NCI-H2107 (cell line): ENCODE measurements at places on chromosomes 12 and 14.

- no peak for DNase-seq
Observed at GRCh38 chr12:56877195-56878009, 56.8 kb downstream of the SDR9C7 start.

- no peak for DNase-seq
Observed at GRCh38 chr14:76421662-76422061, 45.7 kb downstream of the ESRRB start.

- no peak for DNase-seq
Observed at GRCh38 chr12:106994579-106995220, 7.8 kb upstream of the MTERF2 start.

DNA sequence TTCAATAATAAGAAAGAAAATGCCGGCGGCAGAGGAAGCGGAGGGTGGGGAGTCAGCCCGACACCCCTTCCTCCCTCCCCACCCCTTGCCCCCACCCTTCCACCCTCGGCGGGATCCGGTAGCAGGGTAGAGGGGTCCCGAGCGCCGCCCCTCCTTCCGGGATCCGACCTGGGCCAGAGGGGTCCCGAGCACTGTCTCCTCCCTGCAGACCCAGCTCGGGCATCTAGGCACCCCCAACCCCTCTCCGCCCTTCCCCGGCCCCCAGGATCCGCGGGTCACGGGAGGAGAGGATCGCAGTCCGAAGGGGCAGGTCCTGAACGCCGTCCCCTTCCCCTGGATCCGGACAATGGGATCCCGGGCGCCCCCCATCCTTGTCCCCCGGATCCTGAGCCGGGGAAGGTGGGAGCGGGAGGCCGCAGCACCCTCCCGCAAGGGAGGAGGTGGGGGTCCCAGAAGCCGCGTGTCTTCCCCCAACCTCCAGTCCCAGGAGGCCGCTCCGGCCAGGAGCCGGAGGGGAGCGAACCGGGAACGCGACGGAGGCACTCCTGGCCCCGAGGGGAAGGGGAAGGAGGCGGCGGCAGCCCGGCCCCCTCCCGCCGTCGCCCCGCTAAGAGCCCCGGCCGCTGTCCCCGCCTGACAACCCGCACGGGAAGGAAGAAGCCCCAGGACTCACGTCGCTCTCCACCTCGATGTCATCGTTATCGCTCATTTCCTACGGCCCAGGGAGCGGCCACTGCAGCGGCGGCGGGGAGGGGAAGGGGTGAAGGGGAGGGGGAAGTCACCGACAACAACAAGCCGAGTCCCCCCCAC, 481 bp downstream of the MAX start:
- DNase-seq: no peak

DNA sequence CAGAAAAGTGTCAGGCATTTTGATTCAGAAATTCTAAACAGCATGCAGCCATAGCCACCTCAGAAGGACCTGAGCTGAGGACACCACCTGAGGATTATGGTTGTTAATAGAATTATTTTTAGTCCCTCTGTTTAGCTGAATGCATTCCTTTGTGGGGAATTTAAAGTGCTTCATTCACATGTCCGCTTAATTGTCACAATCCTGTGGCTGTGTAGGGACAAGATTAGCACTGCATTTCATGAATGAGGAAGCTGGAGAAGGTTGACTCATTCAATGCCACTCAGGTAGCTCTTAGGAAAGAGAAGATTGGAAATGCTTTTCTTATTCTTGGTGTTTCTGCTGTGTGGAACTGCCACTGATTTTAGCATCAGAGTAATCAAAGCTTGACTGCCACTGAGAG, 42.0 kb upstream of the KRR1 start:
- no peak for DNase-seq

DNA sequence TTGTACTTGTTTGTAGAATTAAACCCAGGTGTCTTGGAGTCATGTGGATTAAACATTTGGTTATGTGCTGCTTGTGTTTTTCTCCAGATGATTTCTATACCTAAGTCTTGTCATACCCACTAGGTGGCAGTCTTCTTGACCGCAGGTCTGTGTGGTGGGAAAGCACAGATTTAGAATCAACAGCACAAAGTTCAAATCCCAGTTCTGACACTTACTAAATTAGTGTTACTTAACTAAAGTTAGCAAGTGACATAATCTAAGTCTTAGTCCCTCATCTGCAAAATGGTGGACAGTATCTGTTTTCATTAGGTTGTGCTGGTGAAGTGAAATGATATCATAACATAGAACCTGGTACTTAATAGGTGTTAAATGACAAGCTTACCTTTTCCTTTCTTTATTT, 151.0 kb upstream of the ARHGAP5 start:
- no peak for DNase-seq

DNA sequence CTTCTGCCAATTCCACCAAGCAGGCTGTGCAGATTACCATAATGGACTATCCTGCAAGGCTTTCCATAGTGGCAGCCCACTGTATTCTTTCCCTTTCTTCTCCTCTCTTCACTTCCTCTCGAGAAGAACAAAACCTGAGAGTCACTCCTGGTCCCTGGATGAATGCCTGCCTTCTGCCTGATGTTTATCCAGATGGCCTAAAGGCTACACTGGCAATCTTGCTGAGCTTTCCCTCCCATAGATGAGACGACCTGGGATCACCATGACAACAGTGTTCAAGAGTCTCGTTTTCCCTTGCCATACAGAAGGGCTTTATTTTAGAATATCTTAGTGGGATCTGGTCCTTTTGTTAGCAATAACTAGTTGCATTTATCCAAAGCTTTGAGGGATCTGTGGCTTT, 142.3 kb downstream of the RTN1 start:
- DNase-seq: no peak

DNA sequence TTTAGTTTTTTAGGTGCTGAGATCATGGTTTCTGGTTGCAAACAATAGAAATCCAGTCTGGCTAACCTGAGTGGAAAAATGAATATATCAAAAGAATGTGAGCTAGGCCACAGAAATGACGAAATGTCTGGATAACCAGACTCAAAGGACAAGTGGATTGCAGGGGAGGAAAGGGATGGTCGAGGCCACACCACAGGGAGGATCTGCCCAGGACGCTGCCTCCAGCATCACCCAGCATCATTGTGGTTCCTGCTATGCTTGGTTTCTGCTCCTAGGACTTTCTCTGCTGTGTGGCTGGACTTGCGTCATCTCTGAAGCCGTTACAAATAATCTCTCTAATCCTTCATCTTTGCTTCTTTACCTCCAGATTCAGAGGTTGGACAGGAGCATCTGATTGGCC, 80.4 kb downstream of the TTC8 start:
- DNase-seq: no peak

DNA sequence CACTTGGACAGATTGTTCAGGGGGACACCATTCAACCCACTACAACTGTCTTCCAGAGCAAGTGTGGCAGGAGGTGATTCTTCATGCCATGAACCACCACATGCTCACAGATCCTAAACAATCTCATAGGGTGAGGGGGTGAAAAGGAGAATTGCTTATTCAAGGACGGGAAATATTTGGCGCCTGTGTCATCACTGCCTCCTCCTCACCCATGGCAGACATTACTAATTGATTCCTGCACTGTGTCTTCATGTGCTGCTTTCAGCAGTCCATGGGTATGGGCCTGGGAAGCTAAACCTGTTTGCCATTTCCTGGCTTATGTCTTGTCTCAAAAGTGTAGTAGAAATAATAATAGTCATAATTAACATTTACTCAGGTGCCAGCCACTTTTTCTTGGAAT, 31.3 kb downstream of the MMAB start:
- DNase-seq: no peak

GRCh38 chr12:105013892-105014291, 27.8 kb downstream of the NOPCHAP1 start:
- no peak for DNase-seq

DNA sequence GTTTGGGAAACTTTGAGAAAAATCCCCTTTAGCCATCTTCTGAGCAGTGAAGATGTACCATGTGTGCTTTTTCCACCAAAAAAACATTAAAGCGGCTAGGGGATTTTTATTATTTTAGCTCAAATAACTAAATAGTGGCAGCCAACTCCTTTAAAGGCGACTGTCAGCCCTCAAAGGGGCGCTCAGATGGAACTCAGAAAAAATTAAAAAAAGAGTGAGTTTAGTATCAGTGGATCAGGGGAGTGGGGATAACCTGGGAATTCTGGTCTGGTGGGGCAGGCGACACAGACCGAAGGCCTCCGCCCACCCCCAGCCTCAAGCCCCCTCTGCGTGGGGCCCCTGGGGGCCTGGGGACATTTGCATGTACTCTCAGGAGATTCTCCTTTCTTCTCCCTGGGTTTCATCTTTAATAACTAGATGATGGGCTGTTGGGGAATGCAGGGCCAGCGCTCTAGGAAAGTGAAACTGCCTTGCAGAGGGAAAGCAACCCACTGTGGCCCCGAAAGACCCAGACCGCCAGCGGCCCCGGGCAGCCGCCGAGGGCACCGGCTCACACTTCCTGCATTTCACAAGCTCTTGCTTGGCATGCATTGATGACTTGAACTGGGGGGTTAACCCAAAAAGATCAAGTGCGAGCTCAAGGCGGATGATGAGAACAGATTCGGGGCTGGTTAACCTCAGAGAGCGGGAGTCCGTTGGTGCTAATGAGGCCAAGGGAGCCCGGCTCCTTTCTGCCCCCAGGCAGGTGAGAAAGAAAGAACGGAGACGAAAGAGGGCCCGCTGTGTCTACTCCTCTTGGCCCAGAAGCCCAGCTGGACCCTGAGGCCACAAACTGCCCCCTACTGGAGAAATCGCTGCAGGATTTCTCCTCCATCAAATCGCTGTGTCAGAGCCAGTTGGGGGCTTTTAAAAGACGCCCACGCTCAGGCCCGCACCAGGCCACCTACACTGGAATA, 7.3 kb upstream of the BATF start:
- DNase-seq: no peak

DNA sequence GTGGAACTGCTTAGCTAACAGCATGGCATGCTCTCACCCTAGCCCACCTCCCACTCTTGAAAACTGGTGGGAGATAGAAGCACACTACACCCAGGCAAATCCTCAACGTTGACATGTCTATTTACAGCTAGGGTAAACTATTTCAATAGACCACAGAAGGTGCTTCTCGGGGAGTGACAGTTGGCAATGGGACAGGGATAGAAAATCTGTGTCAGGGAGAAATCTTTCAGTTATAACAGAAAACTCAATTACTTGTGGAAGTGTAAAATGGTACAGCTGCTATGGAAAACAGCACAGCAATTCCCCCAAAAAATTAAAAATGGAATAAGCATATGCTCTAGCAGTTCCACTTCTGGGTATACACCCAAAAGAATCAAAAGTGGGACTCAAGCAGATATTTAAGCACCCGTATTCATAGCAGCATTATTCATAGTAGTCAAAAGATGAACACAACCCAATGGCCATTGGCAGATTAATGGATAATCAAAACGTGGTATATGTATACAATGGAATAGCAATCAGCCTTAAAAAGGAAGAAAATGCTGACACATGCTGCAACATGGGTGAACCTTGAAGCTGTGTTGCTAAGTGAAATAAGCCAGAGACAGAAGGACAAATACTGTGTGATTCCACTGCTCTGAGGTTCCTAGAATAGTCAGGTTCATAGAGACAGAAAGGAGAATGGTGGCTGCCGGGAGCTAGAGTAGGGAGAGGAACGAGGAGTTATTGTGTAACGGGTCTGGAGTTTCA, 92.5 kb downstream of the STAB2 start:
- DNase-seq: no peak

DNA sequence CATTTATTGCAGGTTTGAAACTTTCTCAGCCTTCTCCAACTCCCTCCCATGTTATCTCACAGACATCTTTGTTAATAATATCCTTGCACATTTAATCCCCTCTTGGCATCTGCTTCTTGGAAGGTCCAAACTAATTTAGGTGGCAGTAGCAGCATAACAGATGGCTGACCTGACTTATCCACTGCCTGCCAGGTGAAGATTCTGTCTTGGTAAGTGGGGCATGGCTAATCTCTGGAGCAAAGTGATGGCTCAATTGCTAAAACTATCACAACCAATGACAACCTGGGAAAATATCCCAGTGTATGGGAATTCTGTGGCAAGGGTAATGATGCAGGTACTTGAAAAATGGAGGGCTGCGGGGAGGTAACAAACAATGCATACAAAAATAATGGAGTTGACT, 58.2 kb upstream of the ALG10B start:
- no peak for DNase-seq

GRCh38 chr12:116717466-116718437, 20.1 kb downstream of the SPRING1 start:
- no peak for DNase-seq

- DNase-seq: no peak
Observed at GRCh38 chr14:69861025-69861569, 18.1 kb upstream of the SMOC1 start.

- no peak for DNase-seq
Observed at GRCh38 chr14:90454041-90455000, 57.5 kb downstream of the CALM1 start.

DNA sequence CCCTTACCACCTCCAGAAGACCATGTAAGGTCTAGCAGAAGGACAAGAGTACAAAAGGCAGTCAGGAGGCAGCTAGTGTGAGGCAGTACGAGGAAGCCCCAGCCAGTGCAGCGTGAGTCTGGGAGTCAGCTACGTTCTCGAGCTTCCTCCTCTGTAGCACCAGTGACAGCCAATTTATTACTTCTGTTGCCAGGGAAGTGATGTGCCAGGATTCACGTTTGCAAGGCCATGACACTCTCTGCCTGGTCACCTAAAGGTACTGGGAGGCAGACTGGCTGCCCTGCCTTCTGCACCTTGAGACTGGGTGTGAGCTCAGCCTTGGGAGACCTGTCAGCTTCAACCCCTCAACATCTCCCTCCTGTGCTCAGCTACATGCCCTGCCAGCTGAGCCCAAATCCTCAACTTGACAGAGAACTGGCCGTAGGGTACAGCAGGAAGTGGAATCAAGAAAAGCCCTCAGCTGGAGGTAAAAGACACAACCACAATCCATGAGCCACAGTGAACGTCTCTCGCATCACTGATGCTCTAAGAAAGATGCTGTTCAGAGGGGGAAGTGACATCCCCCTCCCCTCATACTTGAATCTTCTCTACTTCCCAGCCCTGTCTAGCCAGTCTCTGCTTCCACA, 182.5 kb upstream of the RGS6 start:
- no peak for DNase-seq

- no peak for DNase-seq
Observed at GRCh38 chr14:104447750-104448149, 131.8 kb upstream of the C14orf180 start.

DNA sequence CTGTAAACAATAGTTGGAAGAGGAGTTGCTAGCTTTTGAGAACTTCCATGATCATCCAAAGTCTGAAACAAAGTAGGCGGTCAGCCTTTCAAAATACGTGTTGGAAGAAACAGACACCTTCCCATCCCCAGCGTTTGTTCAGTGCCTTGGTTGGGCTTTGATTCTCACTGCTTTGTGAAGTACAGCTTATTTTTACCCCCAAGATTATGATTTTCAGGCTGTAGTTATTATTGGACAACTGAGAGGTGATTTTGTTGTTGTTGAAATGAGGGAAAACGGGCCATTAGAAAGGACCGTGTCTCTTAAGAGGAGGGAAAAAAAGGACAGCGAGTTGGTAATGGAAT, 921 bp upstream of the CEP83 start:
- DNase-seq: no peak

GRCh38 chr12:52091869-52092268, 12.4 kb downstream of the SMIM41 start:
- DNase-seq: peak; percentile 70

DNA sequence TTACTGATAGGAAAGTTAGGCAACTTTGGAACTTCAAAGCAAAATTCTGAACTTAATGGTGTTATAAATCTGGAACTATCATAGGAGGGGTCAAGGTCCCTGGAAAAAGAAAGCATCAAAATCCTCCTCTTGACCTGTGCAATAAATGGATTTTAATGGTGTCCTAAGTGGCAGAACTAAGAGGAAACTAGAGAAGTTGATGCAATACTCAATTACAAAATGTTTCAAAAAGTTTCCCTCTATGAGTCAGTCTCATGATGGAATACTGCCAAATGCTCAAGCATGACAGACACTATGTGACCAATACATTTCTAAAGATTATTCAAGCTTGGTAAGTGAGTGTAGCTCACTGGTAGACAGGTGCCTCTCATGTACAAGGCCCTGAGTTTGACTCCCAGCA, 47.7 kb upstream of the ERGIC2 start:
- DNase-seq: no peak
